ENCODE measurements at places on chromosomes 5 and 9.

DNA sequence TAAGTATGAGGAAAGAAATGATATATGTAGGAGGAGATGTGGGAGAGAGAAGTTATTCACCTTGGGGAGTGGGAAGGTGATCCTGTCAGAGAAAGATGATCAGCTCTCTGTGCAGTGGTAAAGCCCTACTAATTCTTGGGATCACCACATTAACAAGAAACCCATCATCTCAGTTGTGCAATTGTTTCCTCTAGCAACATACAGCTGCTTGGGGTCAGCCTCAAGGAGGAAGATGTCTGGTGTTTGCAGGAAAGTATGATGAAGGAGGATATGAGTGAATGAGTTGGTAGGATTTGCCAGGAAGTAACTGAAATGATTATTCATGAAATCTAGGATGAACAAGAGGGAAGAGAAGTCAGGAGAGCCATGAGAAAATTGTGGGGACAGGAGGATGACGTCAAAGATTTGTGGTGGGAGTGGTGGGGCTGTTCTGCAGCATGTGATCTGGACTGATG is 50.1 kb downstream of the TNFSF8 start:
- no peak for DNase-seq

DNA sequence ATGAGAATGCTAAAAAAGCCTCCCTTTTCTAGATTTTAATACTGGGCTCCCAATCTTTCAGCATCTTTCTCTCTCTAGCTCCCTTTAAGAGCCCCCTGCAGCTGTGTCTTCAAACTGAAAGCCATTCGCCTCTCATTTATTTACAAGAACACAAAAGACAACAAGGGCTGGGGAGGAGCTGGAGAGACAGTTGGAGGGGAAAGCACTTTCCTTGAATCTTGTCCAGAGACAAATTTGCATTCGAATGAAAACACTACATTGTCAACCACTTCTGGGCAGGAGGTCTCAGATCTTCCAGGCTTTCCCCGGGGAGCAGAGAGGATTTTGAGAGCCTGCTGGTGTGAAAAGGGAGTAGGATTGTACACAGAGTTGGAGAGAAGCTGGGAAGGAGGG is 518.3 kb downstream of the CTNND2 start:
- DNase-seq, result peak; percentile 72

GRCh38 chr5:159630545-159630944 is 285.7 kb upstream of the ADRA1B start:
- no peak for DNase-seq

- no peak for DNase-seq
Measured at GRCh38 chr9:28718226-28718625, 1144.9 kb upstream of the C9orf72 start.

- DNase-seq, result no peak
Measured at GRCh38 chr5:53974021-53974420, 336.4 kb downstream of the ARL15 start.

DNA sequence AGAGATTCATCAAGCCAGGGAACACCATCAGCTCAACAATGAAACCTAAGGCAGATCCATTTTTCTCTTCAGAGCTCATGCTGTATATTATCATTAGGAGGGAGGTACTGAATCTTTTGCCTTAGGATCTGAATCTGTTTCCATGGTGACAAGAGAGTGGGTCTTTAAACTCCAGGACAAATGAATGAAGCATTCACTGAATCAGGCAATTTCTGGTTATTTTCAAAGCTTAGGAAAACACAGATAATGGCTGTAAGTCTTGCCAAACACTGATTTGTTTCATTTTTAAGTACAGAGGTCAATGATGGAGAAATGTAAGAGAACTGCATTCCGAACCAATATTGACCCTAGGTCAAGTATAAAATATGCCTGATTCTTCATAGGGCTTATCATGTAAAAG is 84.9 kb downstream of the GNA14 start:
- DNase-seq, result no peak

- no peak for DNase-seq
Measured at GRCh38 chr5:97363577-97363976, 180.5 kb upstream of the RIOK2 start.

DNA sequence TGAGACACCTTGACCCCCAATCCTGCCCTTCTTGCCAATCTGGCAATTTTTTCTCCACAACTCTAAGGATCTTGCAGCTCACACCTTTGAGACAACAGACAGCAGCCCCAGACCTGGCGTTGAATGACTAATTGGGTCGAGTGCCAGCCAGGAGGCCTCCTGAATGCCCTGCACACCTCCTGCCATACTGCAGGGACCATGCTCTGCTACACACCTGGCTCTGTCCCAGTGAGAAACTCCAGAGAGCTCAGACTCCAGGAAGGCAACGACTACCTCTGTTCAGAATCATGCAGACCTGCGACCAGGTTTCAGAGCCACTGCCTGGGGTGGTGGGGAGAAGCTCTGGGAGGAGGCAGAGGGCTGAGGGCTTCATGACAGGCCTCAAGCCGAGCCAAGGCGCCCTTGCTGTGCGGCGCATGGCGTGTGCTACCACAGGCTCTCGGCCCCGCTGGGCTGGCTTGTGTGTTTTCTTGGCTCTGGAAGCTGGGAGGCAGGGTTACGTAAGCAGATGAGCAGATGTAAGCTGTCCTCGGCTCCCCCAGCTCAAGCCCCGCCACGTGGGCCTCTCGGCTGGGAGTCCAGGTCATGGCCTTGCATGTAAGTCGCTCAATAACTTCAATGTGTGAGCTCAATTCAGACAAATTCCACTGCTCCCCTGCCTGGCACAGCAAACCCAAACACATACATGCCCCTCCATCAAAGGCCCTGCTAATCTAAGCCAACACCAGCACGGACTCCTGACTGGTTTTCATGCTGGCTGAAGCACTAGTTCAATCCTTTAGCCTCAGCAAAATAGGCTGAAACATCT is 27.5 kb downstream of the B4GALT1 start:
- no peak for DNase-seq

DNA sequence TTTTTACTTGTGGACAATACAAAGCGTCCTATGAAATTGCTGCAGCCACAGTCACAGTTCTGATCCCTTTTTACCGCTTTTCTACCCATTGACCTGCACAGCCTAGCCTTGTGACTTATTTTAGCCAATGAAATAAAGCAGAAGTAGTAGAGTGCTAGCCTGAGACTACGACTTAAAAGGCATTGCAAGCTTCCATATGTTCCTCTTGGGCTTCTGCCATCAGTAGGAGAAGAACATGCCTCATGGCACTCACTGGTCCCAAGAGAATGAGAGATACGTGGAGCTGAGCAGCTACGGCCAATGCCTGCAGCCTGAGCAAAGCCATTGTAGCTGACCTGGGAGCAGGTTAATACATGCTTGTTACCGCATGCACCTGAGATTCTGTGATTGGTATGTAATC is 416.6 kb upstream of the CLINT1 start:
- no peak for DNase-seq

DNA sequence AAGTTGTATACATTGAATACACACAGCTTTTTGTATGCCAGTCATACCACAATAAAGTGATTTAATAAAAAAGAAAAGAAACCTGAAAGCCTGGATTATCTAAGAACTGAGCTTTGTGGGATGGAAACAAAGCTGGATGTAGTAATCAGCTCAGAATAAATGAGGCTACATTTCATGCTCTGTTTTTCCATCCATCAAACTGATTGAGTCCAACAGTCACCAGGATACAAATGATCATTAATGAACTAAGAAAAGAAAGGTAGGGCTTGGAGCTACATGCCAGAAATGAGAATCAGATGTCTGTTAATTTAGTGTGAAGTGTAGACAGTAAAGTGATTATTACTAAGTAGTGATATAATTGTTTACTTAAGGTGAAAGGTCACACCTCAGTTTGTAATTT is 109.8 kb upstream of the TARS1 start:
- DNase-seq, result no peak

GRCh38 chr9:126819482-126819881 is 14.6 kb downstream of the ZBTB43 start:
- DNase-seq, result no peak

- no peak for DNase-seq
Measured at GRCh38 chr5:54222336-54222735, 88.0 kb downstream of the ARL15 start.

GRCh38 chr9:38332625-38333024 is 59.9 kb upstream of the ALDH1B1 start:
- DNase-seq, result no peak

- no peak for DNase-seq
Measured at GRCh38 chr9:81293651-81294050, 395.7 kb downstream of the TLE1 start.

Measured in caudate nucleus (tissue), 63 donors.